Stimulated activated CD4-positive, alpha-beta T cell treated with anti-CD3 and anti-CD28 coated beads, Interleukin-15, amount 100 ng/mL, for 48 hours (primary cell): ENCODE measurements at places on chromosomes 4 and X.

- no peak for DNase-seq
These were observed 6.7 kb downstream of the SLC7A11 start for GRCh38 chr4:138235419-138235952.

- no peak for DNase-seq
These were observed 356.7 kb downstream of the GALNTL6 start for GRCh38 chr4:172169871-172170270.

- no peak for DNase-seq
These were observed 1963.1 kb upstream of the TENM3 start for GRCh38 chr4:180280076-180280475.

GRCh38 chrX:15646543-15646942 lies 18.1 kb downstream of the CLTRN start:
- DNase-seq = no peak

DNA sequence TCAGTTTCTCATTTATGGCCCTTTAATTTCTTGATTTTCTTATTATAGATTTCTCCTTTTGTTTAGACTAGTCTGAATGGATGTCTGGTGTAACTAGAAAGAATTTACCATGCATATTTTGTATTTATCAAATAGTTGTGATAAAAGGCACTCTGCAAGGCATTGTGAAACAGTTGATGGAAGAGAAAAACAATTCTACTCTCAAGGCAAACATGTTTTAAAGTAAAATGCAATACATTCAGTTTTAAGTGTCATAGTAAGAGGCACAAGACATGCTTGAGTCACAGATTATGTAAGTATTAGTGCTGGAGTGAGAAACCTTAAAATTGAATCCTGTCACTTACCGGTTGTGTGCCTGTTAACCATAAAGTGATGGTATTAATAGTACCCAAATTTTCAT lies 283.3 kb upstream of the DKK2 start:
- no peak for DNase-seq

DNA sequence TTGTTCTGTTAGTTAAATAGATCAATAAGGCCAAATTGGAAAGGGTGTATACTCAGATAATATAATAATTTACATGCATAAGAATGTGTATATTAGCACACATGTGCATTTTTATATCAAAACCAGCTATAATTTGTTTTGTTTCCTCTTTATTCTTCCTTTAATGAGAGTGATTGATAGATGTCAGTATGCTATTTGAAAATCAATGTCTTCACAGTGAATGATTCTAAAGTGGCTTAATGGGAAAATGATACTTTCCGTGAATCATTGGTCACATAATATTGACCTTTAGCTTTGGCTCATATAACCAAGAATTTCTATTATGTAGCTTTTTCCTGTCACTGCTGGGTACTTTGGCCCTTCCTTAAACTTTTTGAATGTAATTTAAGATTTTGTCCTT lies 48.6 kb downstream of the PLS3 start:
- no peak for DNase-seq
